Epithelial cell of prostate (primary cell): ENCODE measurements at places on chromosomes 2 and 18.

- DNase-seq = no peak
These were observed 238.4 kb downstream of the MEIS1 start for GRCh38 chr2:66673286-66673685.

- no peak for DNase-seq
These were observed 208.5 kb downstream of the SH3BP4 start for GRCh38 chr2:235160281-235160810.

DNA sequence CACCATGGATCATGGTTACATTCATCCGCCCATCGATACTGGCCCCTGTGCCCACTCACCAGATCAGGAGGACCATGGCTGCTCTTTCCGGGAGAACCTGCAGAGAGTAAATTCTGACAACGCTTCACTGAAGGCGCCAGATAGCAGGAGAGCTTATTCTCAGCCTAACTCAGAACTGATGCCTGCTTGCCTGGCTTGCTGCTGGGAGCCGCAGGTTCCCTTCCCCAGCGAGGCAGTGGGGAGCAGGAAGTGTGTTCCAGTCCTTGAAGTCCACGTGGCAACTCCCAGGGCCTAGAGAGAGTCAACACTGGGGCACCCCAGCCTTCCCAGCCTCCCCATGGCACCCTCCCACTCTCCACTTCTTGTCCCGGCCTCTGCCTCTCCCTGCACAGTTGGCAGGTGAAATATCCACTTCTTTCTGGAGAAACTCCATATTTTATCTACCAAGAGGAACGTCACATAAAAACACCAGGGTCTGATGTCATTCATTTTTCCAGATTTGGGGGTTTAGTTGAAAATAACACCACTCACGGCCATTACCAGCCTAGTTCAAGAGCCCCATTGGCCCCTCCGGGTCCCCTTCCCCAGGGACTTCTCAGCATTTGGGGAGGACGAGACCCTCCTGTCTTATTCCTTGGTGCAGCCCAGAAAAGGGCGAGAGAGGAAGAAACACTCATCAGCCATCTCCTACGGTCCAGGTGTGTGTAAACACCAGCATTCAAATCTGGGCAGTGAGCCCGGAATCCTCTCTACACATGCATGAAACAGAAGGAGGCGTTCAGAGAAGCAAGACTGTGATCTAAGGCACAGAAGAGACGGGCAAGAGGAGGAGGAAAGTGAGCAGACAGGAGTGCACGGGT lies 3.5 kb upstream of the TUBB6 start:
- no peak for DNase-seq

DNA sequence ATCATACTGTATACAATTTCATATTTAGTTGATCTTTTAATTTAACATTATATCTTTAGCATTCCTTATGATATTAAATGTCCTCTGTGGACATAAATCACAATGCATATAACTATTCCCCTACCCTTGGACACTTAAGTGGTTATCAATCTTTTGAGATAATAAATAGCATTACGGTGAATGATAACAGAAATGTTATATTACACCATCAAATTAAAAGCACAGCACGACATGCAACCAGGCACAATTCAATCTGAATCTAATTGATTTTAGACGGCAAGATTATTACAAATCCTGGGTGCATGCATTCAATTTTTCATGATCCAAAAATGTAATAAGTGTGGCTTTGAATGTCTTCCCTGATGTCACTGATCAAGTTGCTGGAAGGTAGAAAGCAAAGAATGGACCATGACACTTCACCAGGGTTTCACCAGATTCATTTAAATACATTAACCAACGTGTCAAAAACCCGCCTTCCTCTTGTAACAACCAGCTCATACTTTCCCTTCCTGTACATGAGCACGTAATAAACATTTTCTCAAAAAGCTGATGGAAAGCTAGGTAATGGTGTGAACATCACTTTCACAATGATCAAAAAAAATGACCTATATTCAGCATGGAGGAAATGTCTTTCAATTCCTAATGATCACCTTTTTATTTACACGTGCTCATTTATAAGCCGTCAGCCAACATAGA lies 513.7 kb upstream of the ID2 start:
- no peak for DNase-seq

GRCh38 chr18:21362831-21363230 lies 120.8 kb downstream of the GREB1L start:
- DNase-seq = no peak

GRCh38 chr2:163471947-163472346 lies 263.9 kb downstream of the FIGN start:
- DNase-seq = no peak

DNA sequence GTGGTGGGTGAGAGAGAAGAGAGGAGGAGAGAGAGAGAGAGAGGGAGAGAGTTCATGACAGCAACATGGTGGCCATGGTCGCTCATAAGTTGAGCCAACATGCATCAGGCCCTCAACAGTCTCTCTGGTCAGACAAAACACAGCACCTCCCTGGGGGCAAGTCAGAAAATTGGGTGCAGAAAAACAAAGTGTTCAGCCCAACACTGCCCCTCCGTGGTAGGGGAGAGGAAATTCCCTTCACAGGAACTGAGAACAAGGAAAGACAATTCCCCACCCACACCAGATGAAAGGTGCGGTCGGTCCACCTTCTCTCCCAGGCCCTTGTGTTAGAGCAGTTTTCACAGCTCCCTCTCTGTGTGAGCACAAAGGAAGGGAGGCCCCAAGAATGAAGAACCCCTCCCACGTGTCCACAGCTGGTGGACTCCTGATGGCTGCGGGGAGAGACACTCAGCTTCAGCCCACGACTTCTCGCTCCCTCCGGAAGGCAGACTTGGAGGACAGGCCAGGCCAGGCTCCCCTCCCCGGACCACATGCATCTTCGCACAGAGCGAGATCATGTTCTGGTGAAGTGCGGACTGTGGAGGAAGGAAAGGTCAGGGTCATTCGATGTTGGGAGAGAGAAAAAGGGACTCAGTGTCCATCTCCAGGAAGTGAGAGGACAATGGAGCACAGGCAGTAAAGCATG lies 181.7 kb downstream of the ANAPC1 start:
- no peak for DNase-seq

DNA sequence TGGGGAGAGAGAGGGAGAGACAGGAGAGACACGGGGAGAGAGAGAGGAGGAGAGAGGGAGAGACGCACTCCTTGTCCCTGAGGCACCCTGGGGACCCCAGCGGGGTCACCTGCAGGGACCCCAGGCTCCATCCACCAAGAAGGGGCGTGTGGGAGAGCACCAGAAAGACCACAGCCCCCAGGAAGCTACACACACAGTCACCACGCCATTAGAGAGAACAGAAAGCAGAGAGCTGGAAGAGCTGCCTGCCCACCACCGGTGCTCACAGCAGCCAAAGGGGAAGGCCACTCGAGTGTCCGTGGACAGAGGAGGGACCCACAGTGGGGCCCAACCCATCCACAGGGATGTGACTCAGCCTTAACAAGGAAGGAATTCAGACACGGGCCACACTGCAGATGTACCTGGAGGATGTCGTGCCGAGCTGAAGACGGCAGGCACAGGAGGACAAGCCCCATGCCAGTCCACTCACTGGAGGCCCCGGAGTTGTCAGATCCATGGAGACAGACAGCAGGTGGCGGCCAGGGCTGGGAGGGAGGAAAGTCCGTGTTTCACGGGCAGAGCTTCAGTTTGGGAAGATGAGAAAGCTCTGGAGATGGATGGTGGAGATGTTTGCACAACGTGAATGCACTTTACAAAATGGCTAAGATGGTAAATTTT lies 11.5 kb upstream of the NFATC1 start:
- no peak for DNase-seq

DNA sequence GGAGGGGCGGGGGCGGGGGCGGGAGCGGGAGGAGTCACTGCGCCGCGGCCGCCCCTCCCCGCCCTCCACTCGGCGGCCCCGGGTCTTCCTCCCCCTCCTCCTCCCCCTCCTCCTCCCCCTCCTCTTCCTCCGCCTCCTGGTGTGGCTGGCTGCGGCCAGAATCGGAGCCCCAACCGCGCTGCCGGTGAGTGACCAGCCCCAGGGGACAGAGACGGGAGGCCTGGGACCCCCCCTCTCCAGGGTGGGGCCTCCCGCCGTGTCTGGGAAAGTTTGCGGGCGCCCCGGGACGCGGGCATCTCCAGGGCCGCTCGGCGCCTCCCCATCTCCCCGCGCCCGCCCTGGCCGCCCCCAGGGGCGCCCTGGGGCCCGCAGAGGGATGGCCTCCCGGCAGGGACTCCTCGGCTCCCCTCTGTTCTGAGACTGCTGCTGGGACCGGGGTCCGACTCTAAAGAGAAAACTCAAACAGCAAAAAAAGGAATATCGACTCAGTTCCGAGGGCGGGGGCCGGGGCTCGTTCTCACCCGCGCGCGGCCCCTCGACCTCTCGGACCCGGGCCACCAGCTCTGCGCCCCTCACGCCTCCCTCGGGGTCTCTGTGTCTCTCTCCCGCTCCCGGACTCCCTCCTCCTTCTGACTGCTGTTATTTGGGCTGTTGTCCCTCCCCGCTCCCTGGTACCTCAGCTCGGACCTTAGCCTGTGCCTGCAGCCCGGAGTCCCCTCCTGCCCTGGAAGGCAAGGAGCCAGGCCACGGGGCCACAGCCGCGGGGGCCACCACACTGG lies at the start of gene STON1:
STON1 (plus strand) TSS at position 122 of the 779 bp plus-strand sequence. CDS start 50,480 bp downstream, outside the sequence.
- DNase-seq = no peak
